ENCODE measurements at places on chromosomes 11 and 22.
A peak's percentile ranks its signal among the peaks of the same experiment; 100 is the strongest.

DNA sequence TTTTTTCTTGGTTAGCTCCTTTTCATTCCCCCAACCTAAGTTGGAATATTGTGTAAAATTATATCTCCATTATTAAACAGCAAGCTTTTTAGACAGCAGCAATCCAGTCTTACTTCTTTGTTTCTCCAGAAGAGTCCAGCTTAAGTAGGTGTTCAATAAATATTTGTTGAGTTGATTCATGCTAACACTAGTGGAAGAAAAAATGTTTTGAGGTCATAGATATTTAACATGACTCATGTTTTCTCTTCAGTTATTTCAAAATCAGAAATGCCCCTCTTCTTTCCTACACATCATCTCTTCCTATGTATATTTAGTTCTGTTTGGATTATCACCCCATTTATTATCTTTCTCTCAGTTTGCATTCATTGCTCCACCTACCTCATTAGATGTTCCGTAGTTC, 20.3 kb downstream of the CCDC83 start:
- DNase-seq: no peak
- H3K27me3 ChIP-seq: peaks cover 7% of the 10 kb centered on the region
- no peak overlapping the region for H3K27ac ChIP-seq
- H3K4me3 ChIP-seq: no peak overlapping the region
- H3K36me3 ChIP-seq: no peaks in the 10 kb centered on the region

DNA sequence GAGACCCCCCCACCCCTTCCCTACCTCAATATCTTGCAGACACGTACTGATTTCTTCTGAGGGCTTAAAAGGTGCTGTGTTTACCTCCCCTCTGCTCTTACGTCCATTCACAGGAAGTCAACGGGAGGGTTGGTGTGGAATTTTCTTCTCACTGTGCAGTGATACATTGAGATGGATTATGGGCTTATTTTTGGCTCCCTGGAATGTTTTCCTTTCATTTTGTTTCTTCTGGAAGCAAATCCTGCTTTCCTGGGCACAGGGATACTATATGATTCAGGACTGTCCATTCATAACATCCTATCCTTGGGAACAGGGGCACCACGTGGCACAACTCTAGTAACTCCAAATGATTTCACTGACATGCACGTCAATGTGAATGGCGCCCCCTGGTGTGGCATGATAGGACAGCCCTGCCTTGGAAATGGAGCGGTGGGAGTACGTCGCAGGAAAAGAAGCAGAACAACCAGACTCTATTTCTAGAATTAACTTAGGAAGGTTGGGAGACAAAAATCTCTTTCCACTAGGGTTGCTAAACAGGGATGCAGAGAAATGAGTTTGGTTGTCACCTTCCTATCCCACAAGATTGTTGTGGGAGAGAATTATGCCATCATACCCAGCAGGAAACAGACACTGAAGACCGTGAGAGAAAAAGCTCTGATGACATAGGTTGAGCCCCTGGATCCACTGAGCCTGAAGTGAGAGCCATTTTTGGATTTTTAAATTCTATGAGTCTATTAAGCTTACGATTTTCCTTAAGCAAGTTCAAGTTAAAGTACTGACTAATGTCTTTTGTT, 146.5 kb upstream of the RAG2 start:
- peak; percentile 4 for DNase-seq
- peaks cover 7% of the 10 kb centered on the region for H3K27me3 ChIP-seq
- H3K4me1 ChIP-seq: peaks cover 7% of the 10 kb centered on the region

DNA sequence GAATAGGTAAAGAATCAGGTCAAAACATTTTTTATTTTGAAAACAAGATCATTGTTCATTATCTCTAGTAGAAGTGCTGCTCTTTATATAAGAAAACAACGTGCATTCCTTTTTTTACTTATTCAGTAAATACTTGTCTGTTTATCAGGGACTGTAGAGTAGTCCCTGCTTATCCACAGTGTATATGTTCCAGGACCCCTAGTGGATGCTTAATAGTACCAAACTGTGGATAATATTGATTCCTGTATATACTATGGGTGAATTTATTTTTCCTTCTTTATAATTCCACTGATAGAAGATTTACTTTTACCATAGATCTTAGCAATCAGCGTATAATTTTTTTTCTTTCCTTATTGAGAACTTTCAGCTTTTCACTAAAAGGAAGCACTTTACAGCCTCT, 32.6 kb downstream of the CEP295 start:
- H3K36me3 ChIP-seq: peaks cover 46% of the 10 kb centered on the region
- H3K4me1 ChIP-seq: peaks cover 5% of the 10 kb centered on the region

DNA sequence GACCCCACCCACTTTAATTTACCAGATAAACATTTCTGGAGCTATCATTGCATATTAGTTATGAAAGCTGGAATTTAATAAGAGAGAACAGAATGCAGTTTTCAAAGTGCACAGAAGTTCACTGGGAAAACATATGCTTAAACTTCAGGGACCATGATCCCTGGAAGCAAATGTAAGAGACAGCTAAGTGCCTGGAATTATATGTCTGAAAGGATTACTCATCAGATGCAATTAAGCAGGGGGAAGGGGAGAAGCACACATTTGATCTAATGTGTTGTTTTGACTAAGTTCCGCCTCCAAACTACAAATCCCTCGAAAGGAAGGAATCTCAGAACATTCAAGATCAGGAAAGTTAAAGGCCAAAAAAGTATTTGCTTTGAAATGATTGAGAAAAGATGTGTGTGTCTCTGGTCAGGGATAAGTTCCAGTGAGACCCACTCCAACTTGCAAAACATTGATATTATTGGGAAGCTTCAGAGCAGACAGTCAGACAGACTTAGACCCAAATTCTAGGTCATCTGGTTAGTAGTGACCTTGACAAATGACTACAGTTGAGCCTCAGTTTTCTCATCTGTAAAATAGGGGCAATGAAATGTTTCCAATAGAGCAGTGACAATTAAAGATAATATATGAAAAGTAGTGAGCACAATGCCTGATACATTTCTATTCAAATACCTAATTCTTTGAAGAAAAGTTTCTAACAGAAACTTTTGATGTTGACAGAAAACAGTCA, 147.6 kb downstream of the ME3 start:
- H3K4me3 ChIP-seq: no peak overlapping the region
- H3K36me3 ChIP-seq: no peaks in the 10 kb centered on the region
- H3K27ac ChIP-seq: no peak overlapping the region
- H3K27me3 ChIP-seq: peaks cover 16% of the 10 kb centered on the region

GRCh38 chr22:40791241-40791640, 27.9 kb downstream of the SLC25A17 start:
- H3K4me3 ChIP-seq: no peak overlapping the region
- peaks cover 11% of the 10 kb centered on the region for H3K4me1 ChIP-seq
- H3K36me3 ChIP-seq: peaks cover 25% of the 10 kb centered on the region
- H3K27ac ChIP-seq: peak overlapping the region; percentile 75
- DNase-seq: no peak

- no peak for DNase-seq
- H3K4me3 ChIP-seq: no peak overlapping the region
- no peaks in the 10 kb centered on the region for H3K36me3 ChIP-seq
- H3K27ac ChIP-seq: no peak overlapping the region
- H3K4me1 ChIP-seq: peaks cover 6% of the 10 kb centered on the region
Measured at GRCh38 chr11:72573855-72574445, 100.3 kb downstream of the PDE2A start.

- H3K36me3 ChIP-seq: no peaks in the 10 kb centered on the region
- DNase-seq: no peak
- peak overlapping the region; percentile 99 for H3K27ac ChIP-seq
- no peaks in the 10 kb centered on the region for H3K27me3 ChIP-seq
- no peak overlapping the region for H3K4me3 ChIP-seq
- peaks cover 34% of the 10 kb centered on the region for H3K4me1 ChIP-seq
Measured at GRCh38 chr22:44031158-44031952, 7.3 kb downstream of the PARVB start.

- H3K27me3 ChIP-seq: no peaks in the 10 kb centered on the region
- no peak for DNase-seq
- no peak overlapping the region for H3K27ac ChIP-seq
- peaks cover 16% of the 10 kb centered on the region for H3K4me1 ChIP-seq
- peaks cover 4% of the 10 kb centered on the region for H3K36me3 ChIP-seq
Measured at GRCh38 chr11:68033708-68034045, 3.2 kb downstream of the NDUFS8 start.

DNA sequence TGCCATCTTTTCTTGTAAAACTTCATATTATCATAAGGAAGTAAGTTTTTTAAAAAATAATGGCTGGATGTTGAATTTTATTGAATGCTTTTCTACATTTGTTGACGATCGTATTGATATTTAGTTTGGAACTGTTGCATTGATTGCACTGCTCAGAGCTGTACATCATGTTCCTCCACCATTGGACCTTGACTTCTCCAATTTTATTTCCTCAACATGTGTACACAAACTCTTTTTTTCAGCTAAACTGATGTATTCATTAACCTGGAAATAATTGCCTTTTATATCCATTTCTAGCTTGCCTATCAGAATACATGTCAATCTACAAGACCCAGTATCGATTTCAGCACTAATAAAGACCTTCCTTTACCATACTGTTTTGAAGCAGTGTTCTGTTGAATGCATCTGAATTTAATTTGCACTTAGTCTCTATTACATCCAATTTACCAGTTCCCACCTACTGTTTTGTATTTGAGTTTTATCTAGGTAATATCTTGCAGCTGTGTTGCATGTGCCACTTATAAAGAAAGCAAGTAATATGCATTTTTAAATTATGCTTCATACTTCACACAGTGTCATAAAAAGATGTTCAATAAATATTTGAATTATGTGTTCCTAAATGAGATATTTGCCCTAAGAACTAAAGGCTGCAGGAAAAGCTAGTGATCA, 5.5 kb downstream of the CEP57 start:
- no peak for DNase-seq
- H3K4me3 ChIP-seq: no peak overlapping the region
- H3K27me3 ChIP-seq: no peaks in the 10 kb centered on the region
- no peak overlapping the region for H3K27ac ChIP-seq

DNA sequence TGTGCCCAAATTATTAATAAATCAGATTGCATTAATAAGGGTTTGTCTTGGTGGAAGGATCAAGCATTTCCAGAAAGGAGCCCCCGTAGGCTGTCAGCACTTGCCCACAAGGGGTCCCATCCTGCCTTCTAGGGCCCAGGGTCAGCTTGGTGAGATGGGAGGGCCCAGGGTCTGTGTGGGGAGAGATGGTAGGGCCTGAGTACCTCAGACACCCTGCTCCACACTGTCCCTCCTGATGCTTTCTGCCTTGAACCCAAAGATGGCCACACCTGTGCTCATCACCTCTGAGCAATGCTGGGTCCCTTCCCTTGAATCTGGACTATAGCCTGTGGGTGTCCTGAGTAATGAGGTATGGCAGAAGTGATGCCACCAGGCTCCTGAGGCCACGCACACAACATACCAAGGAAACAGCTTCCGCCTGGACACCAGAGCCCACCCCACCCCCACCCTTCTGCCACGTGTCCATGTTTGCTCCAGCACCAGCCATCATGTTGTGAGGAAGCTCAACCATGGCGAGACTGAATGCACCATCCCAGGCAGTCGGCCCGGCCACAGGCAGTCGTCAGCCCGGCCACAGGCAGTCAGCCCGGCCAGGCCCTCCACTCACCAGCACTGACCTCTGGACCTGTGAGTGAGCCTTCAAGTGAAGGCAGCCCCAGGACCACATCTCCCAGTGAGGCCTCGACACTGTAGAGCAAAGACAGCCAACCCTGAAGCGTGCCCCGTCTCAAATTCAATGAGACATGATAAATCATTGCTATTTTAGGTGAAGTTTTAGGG, 6.8 kb downstream of the BET1L start:
- H3K27me3 ChIP-seq: no peaks in the 10 kb centered on the region
- H3K4me3 ChIP-seq: no peak overlapping the region
- H3K36me3 ChIP-seq: peaks cover 14% of the 10 kb centered on the region
- DNase-seq: no peak
- H3K27ac ChIP-seq: no peak overlapping the region
- peaks cover 17% of the 10 kb centered on the region for H3K4me1 ChIP-seq

- peaks cover 7% of the 10 kb centered on the region for H3K36me3 ChIP-seq
- peaks cover 15% of the 10 kb centered on the region for H3K4me1 ChIP-seq
- peak overlapping the region; percentile 98 for H3K27ac ChIP-seq
- H3K27me3 ChIP-seq: no peaks in the 10 kb centered on the region
- H3K4me3 ChIP-seq: peak overlapping the region; percentile 72
Measured at GRCh38 chr11:78533399-78533798, 41.3 kb downstream of the NARS2 start.

GRCh38 chr11:14015711-14016110, 53.2 kb downstream of the SPON1 start:
- H3K27me3 ChIP-seq: peaks cover 1% of the 10 kb centered on the region
- no peak overlapping the region for H3K4me3 ChIP-seq
- H3K36me3 ChIP-seq: no peaks in the 10 kb centered on the region
- no peak for DNase-seq

- no peak for DNase-seq
- no peaks in the 10 kb centered on the region for H3K4me1 ChIP-seq
- H3K27me3 ChIP-seq: no peaks in the 10 kb centered on the region
- H3K36me3 ChIP-seq: no peaks in the 10 kb centered on the region
- no peak overlapping the region for H3K4me3 ChIP-seq
Measured at GRCh38 chr11:131889760-131890581, 519.6 kb downstream of the NTM start.

DNA sequence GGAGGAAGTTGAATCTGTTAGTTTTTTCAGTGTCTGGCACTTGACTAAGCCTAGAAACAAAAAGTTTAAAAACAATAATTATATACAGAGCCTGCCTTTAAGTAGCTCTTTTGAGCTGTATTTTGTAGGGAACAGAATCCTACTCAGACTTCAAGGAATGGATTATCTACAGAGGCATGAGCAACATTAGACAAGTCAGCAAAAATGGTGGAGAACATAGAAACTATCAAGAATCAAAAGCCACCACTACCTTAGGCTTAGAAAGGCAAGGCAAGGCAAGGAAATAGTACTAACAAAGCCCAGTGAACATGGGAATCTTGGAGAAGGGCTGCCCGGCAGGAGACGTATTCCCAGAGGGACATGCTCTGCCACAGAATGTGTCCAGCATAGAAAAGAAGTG, 353.6 kb upstream of the FAT3 start:
- DNase-seq: no peak
- H3K36me3 ChIP-seq: no peaks in the 10 kb centered on the region
- no peaks in the 10 kb centered on the region for H3K4me1 ChIP-seq
- H3K27me3 ChIP-seq: no peaks in the 10 kb centered on the region
- no peak overlapping the region for H3K4me3 ChIP-seq

- peak overlapping the region; percentile 14 for H3K27ac ChIP-seq
- no peaks in the 10 kb centered on the region for H3K27me3 ChIP-seq
- no peak overlapping the region for H3K4me3 ChIP-seq
- peaks cover 5% of the 10 kb centered on the region for H3K4me1 ChIP-seq
- peaks cover 15% of the 10 kb centered on the region for H3K36me3 ChIP-seq
Measured at GRCh38 chr11:64218628-64219353, 7.2 kb downstream of the TRPT1 start.

- no peak overlapping the region for H3K4me3 ChIP-seq
- H3K27ac ChIP-seq: no peak overlapping the region
- peaks cover 4% of the 10 kb centered on the region for H3K4me1 ChIP-seq
- no peak for DNase-seq
- no peaks in the 10 kb centered on the region for H3K36me3 ChIP-seq
Measured at GRCh38 chr22:29156507-29156906, 49.2 kb upstream of the EMID1 start.

Data from memory B cell (primary cell).